ENCODE measurements at places on chromosomes 5 and 9. TPM values are rescaled to one million over a fixed set of nuclear protein-coding genes. Genes with fewer than 3 reads are reported as not detected.

DNA sequence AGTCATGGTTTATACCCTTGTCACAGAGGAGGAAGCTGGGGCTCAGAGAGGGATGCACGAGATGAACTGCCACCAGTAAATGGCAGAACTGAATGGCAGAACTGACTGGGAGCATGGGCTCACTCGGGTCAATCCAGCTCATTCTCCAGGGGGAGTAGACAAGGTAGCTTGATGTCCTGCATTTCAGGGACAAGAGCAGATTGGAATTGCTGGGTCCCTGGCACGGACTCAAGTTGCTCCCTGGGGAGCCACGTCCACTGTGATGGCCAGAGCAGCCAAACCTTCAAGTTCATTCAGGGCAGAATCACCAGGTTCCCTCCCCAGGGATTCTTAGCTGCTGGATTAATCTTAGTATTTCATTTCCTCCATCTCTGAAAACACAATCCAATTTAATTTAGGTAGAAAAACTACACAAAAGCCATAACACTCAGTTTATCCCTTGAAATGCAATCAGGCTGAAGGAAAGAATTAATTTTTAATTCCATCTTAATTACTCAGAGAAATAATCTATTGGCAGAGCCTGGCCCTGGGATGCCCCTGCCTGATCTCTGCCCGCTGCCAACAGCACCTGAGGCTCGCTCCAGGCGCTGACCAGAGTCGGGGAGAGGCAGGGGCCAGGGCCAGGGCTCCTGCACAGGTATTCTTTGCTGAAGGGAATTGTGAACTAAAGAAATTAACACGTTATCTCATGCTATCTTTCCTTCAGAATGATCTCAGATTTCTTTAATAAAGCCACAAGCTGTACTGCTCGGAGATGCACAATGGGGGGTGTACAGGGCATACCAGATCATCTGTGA is 42.0 kb upstream of the UNC5A start:
- DNase-seq: no peak

GRCh38 chr5:1468247-1468612 is 23.0 kb upstream of the SLC6A3 start:
- no peak for DNase-seq

DNA sequence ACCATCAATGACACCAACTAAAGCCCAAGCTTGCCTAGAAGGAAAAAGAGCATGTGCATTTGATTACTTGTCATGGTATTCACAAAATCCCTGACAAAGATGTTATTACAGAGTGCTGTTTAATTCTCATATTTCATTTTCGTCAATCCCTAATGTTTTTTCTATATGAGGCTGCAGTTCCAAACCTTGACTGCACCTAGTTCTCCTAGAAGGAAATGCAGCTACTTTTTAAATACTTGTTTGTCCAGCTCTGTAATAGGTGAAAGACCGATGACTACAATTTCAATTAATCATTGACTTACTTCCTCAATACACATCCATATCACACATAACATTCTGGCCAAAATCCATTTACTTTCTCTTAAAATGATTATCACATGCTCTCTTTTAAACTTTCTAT is 28.1 kb downstream of the CEMIP2 start:
- DNase-seq: no peak

- DNase-seq: no peak
Observed at GRCh38 chr5:65612298-65612907, 11.7 kb downstream of the TRIM23 start.

- no peak for DNase-seq
Observed at GRCh38 chr9:127178686-127179632, 56.5 kb upstream of the ANGPTL2 start.

- DNase-seq: peak; percentile 83
Observed at GRCh38 chr5:151617841-151618710, 26.9 kb upstream of the FAT2 start.

DNA sequence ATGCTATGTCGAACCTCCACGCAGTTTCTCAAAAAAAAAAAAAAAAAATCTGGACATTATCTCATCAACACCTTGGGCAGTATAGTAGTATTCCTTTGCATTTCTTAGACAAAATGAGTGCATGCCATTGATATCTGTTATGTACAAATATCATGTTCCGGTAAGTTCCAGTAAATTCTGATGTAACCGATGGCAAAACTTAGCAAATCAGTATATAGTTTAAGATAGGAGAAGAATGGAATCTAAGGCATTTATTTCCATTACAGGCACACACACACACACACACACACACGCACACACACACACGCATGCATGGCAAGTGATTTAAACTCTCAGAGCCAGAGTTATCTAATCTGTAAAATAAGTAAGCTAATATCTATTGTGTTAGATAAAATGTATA is 356.5 kb upstream of the TUSC1 start:
- no peak for DNase-seq

DNA sequence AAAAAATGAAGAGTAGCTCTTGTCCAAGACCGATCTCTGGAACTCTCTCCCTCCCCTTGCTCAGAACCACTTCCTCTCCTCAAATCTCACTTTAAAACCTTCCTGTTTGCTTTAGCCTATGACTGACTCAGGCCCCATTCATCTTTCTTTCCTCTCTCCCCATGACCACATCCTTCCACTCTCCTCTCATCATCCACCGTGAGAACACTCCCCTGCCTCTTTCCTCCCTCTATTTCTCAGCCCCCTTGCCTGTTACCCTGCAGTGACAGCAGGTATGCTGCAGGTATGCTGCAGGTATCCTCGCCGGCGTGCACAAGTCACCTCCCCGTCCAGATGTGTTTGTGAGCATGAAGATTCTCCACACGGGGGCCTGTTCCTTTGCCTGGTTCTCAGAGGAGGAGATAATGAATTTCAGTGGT is 505.3 kb downstream of the CCDC171 start:
- DNase-seq: peak; percentile 82

DNA sequence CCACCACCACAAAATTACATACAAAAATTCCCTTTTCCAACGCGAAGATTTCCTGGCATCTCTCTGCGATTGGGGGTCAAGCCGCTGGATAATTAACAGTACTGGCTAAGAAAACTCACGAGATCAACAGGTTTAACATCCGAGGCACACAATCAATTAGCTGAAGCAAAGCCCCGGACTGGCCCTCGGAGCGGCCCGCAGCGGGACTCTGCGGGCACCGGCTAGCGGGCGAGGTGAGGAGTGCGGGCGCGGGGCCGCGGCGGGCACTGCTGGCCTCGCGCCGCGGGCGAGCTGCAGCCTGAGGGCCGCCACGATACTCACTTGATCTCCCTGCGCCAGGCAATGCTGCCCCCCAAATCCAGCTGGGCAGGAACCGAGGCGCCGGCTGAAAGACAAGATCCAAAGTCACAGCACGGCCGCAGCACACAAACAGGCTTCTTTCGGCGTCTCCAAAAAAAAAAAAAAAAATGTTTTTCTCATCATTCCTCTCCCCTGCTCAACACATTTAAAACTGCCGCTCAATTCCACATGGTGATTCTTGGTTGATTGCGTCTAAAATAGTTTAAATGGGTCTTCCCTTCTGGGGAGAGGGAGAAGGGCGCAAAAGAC is 210.2 kb downstream of the MEF2C start:
- no peak for DNase-seq

GRCh38 chr5:58077966-58078365 is 381.9 kb downstream of the PLK2 start:
- DNase-seq: no peak

Gene PITX1
- 9.2 TPM for polyA plus RNA-seq

Gene CREBRF
- polyA plus RNA-seq: 1.6 TPM

Gene SOHLH1
- polyA plus RNA-seq: not detected

Gene FAM81B
- not detected for polyA plus RNA-seq

Gene CCL19
- not detected for polyA plus RNA-seq

Gene NUTM2F
- not detected for polyA plus RNA-seq

Measured in mammary epithelial cell (primary cell).